ENCODE measurements at places on chromosomes 6 and 20. TPM values are rescaled to one million over a fixed set of nuclear protein-coding genes. Genes with fewer than 3 reads are reported as not detected.

ABHD16B gene
- total RNA-seq = not detected

OPRL1 gene
- total RNA-seq = 0.65 TPM

SCAND1 gene
- total RNA-seq = 68.7 TPM

CAP2 gene
- total RNA-seq = 9.0 TPM

VGLL2 gene
- total RNA-seq = 0.25 TPM

SLC44A4 gene
- 54.8 TPM for total RNA-seq

YTHDF1 gene
- total RNA-seq = 17.6 TPM

SIRPG gene
- not detected for total RNA-seq

TPBG gene
- 9.7 TPM for total RNA-seq

GHRH gene
- total RNA-seq = not detected

PRL gene
- total RNA-seq = not detected

THEMIS gene
- 0.34 TPM for total RNA-seq

MOG gene
- total RNA-seq = not detected

GNAS-AS1 gene
- total RNA-seq = 0.30 TPM

IL20RA gene
- total RNA-seq = 7.5 TPM

PHACTR1 gene
- 3.2 TPM for total RNA-seq

RUNX2 gene
- total RNA-seq = 1.9 TPM

FRK gene
- 1.7 TPM for total RNA-seq

RAET1G gene
- 0.42 TPM for total RNA-seq

CD93 gene
- total RNA-seq = 24.5 TPM

SLC26A8 gene
- not detected for total RNA-seq

MAFB gene
- total RNA-seq = 8.7 TPM

TAP1 gene
- 19.3 TPM for total RNA-seq

AVP gene
- not detected for total RNA-seq

PHIP gene
- 27.3 TPM for total RNA-seq

OTOR gene
- total RNA-seq = not detected

NAPB gene
- total RNA-seq = 16.0 TPM

TFAP2D gene
- not detected for total RNA-seq

GNAS gene
- total RNA-seq = 596 TPM

PRND gene
- not detected for total RNA-seq
